Activated CD4-positive, alpha-beta T cell treated with anti-CD3 and anti-CD28 coated beads for 4 hours (primary cell): ENCODE measurements at places on chromosomes 3 and 15.

DNA sequence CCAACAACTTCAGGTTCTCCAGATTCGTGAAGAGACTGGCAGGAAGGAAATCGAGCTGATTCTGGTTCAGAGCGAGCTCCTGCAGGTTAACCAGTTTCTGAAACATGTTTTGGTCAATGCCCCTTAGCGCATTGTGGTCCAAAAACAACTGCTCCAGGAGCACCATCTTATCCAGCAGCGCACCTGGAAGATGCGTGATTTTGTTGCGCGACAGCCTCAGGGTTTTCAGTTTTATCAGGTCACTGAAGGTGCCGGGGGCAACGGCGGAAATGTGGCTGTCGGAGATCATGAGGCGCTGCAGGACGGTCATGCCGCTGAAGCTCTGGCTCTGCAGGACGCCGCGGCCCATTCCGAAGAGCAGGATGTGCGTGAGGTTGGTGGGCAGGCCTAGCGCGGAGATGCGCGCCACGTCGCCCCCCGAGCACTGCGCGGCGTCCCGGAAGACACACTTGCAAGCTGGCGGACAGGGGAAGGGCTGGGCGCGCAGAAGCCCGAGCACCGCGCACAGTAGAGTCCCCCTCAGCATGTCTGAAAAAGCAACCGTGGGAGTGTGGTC lies 1.2 kb downstream of the GP5 start:
- no peak for DNase-seq

GRCh38 chr3:125695688-125696087 lies 100.4 kb upstream of the OSBPL11 start:
- no peak for DNase-seq

- DNase-seq, result no peak
Observed at GRCh38 chr15:29920515-29920914, 98.2 kb upstream of the TJP1 start.

GRCh38 chr3:109131276-109131675 lies 5.2 kb upstream of the C3orf85 start:
- no peak for DNase-seq

- no peak for DNase-seq
Observed at GRCh38 chr3:38137615-38138348, 679 bp upstream of the MYD88 start.

- DNase-seq, result peak; percentile 74
Observed at GRCh38 chr3:141441381-141442364, 45.2 kb upstream of the RASA2 start.

GRCh38 chr3:52262447-52262846 lies 16.0 kb downstream of the WDR82 start:
- DNase-seq, result no peak

GRCh38 chr15:56953790-56954189 lies 35.3 kb downstream of the TCF12 start:
- no peak for DNase-seq

DNA sequence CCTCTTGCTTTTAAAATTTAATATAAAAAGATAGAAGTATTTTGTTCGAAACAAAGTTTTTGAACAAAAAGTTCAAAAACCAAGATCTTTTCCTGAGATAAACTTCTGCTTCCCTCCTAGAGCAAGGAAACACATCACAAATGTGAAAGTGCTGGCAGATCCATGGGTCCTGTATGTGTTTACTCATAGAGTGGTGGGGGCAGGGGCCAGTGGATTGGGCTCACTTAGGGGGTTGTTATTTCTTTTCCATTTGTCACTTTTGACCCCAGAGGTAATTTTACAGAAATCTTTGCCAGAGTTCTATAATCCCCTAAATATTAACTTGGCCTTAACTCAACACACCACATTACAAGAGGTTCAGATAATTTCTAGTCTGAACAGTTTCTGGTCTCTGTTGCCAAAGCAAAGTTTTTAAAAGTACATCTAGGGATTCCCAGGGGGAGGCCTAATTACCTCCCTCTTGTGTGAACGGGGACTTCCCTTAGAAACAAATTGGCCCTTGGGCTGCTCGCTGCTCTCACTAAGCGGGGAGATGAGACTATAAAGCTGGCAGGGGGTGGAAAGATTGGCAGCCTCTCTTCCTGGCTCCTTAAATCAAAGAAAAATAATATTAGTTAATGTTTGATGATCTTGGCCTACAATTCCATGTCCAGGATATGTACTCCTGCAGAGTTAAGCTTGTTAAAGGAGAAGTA lies 66.8 kb upstream of the PTX3 start:
- no peak for DNase-seq
